Uterus (tissue), 4 donors: ENCODE measurements at places on chromosomes 13 and 19. TPM values are rescaled to one million over a fixed set of nuclear protein-coding genes. Genes with fewer than 3 reads are reported as not detected.
A peak's percentile ranks its signal among the peaks of the same experiment; 100 is the strongest.

KLK15 gene
- not detected for total RNA-seq

- no peaks in the 10 kb centered on the region for H3K4me1 ChIP-seq
- peak overlapping the region; percentile 73 for H3K27ac ChIP-seq
- no peaks in the 10 kb centered on the region for H3K36me3 ChIP-seq
- no peak overlapping the region for H3K4me3 ChIP-seq
Observed at GRCh38 chr19:3771000-3771905, 775 bp downstream of the RAX2 start.

DNA sequence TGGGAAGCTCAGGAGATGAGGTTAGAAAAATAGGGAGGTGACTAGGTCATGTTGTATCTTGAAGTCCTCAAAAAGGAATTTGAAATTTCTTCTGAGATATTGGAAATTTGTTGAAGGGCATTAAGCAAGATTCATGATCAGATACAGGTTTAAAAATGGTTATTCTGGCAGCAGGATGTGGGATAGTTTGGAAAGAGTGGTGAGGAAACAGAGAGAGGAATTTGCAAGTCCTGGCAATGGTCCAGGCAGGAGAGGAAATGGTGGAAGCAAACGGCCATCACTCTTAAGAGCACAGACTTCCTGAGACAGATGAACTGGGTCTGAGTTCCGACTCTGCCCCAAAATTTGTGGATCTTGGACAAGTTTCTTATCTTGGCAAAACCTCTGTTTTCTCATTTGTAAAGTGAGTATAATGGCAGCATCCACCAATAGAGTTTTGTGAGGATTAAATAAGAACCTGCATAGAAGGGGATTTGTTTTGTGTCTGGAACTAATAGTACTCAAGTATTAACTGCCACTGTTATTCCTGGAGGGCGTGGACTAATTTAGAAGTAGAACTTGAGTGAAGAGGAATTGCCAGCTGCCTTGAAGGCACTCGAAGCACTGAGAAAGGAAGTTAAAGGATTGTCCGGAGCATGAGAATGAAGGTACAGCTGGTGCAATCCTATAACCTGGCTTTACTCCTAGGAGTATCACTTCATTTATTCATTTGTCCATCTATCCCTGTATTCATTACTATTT lies 99.6 kb downstream of the CCNA1 start:
- H3K4me1 ChIP-seq, result no peaks in the 10 kb centered on the region
- H3K4me3 ChIP-seq, result no peak overlapping the region
- H3K27me3 ChIP-seq, result no peaks in the 10 kb centered on the region
- no peak overlapping the region for H3K27ac ChIP-seq

STAP2 gene
- total RNA-seq, result 6.7 TPM

ZNF570 gene
- 8.4 TPM for total RNA-seq

- no peaks in the 10 kb centered on the region for H3K36me3 ChIP-seq
- H3K4me1 ChIP-seq, result no peaks in the 10 kb centered on the region
- H3K27me3 ChIP-seq, result no peaks in the 10 kb centered on the region
Observed at GRCh38 chr19:35727956-35728706, 10.3 kb downstream of the KMT2B start.

- H3K4me1 ChIP-seq, result no peaks in the 10 kb centered on the region
- no peaks in the 10 kb centered on the region for H3K36me3 ChIP-seq
- no peak overlapping the region for H3K27ac ChIP-seq
Observed at GRCh38 chr19:38990949-38991697, 15.6 kb upstream of the FBXO17 start.

DNA sequence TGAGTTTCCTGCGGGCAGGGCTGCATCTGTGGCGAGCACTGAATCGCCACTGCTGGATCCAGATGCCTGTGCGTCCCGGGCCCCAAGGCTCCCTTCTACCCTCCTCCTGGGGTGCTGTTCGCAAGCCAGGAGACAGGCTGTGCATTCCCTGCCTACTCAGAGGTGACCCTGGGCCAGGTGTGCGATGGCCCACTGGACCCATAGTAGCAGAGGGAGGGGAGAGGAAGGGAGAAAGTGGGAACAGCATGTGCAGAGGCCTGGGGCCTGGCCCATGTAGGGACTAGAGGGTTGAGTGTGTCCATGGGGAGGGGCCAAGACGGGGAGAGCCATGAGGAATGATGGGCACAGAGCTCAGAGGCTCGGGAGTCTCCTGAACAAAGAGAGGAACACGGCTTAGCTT lies 27.3 kb downstream of the CARM1 start:
- no peak for DNase-seq
- H3K27ac ChIP-seq, result no peak overlapping the region
- no peaks in the 10 kb centered on the region for H3K27me3 ChIP-seq
- no peak overlapping the region for H3K4me3 ChIP-seq

GRCh38 chr13:73989244-73989843 lies 144.9 kb downstream of the KLF12 start:
- no peaks in the 10 kb centered on the region for H3K27me3 ChIP-seq
- H3K4me1 ChIP-seq, result no peaks in the 10 kb centered on the region
- H3K4me3 ChIP-seq, result no peak overlapping the region
- no peak overlapping the region for H3K27ac ChIP-seq
- H3K36me3 ChIP-seq, result no peaks in the 10 kb centered on the region
- no peak for DNase-seq

GRCh38 chr13:73849292-73849691 lies 284.9 kb downstream of the KLF12 start:
- H3K4me1 ChIP-seq, result no peaks in the 10 kb centered on the region
- no peak for DNase-seq
- no peaks in the 10 kb centered on the region for H3K27me3 ChIP-seq

- no peaks in the 10 kb centered on the region for H3K36me3 ChIP-seq
- no peak overlapping the region for H3K27ac ChIP-seq
- H3K4me3 ChIP-seq, result no peak overlapping the region
Observed at GRCh38 chr13:107025991-107026390, 458.1 kb upstream of the ARGLU1 start.

GRCh38 chr13:45276913-45277312 lies 64.1 kb downstream of the TPT1 start:
- H3K4me1 ChIP-seq, result no peaks in the 10 kb centered on the region
- no peaks in the 10 kb centered on the region for H3K36me3 ChIP-seq
- H3K4me3 ChIP-seq, result no peak overlapping the region
- DNase-seq, result no peak

DNA sequence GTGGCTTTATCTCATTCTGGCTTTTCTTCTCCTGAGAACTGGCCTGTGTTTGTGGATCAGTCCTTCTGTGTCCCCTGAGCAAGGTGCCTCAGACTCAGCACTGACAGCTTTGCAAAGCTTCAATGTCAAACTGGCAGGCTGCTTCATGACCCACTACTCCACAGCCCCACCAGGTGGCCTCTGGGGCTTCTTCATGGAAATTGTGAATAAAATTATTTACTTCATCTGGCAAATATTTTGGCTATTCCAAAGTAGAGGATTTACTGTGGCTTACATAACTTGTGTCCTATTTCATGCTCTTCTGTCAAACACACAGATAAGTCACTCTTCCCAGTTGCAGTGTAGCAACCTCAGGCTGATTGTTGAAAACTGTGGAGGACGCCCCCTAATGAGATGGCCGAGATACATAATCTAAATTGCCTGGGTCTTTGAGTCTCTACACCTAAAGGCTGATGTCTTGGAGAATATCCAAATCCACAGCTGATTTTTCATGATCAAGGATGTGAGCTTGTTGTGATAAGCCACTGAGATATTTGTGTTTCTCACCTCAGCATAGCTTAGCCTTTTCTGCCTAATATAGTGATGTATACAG lies 721.9 kb upstream of the SLC10A2 start:
- no peak overlapping the region for H3K27ac ChIP-seq
- no peak for DNase-seq
- no peaks in the 10 kb centered on the region for H3K27me3 ChIP-seq
- no peaks in the 10 kb centered on the region for H3K36me3 ChIP-seq
